ENCODE measurements at places on chromosomes 1 and 21. TPM values are rescaled to one million over a fixed set of nuclear protein-coding genes. Genes with fewer than 3 reads are reported as not detected.

PERM1 gene
- total RNA-seq: not detected

PLEKHN1 gene
- total RNA-seq: not detected

TEKT2 gene
- total RNA-seq: 0.77 TPM

SLC35D1 gene
- total RNA-seq: 12.1 TPM

GNG4 gene
- total RNA-seq: 2.1 TPM

TTC39A gene
- 2.5 TPM for total RNA-seq

OR10J4 gene
- not detected for total RNA-seq

KCND3 gene
- total RNA-seq: 5.0 TPM

C8A gene
- not detected for total RNA-seq

TSPAN2 gene
- 87.6 TPM for total RNA-seq

HIPK1 gene
- total RNA-seq: 92.7 TPM

MTARC2 gene
- total RNA-seq: 8.8 TPM

DNA sequence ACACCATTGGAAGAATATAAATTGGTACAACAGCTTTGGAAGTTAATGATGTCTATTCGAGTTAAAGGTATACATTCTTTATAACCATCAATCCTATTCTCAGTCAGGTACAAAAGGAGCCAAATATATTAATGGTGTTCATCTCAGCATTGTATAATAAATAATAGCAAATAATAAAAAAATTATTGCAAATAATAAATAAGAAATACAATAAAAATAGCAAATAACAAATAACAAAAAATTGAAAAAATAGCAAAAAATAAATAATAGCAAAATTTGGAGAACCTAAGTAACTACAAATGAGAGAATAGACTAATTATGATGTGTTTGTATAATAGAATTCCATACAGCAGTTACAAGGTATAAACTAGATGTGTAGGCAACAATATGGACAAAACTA is 25.6 kb upstream of the NRIP1 start:
- H3K36me3 ChIP-seq: no peaks in the 10 kb centered on the region
- no peaks in the 10 kb centered on the region for H3K27me3 ChIP-seq
- no peak for DNase-seq
- H3K4me3 ChIP-seq: no peak overlapping the region

DNA sequence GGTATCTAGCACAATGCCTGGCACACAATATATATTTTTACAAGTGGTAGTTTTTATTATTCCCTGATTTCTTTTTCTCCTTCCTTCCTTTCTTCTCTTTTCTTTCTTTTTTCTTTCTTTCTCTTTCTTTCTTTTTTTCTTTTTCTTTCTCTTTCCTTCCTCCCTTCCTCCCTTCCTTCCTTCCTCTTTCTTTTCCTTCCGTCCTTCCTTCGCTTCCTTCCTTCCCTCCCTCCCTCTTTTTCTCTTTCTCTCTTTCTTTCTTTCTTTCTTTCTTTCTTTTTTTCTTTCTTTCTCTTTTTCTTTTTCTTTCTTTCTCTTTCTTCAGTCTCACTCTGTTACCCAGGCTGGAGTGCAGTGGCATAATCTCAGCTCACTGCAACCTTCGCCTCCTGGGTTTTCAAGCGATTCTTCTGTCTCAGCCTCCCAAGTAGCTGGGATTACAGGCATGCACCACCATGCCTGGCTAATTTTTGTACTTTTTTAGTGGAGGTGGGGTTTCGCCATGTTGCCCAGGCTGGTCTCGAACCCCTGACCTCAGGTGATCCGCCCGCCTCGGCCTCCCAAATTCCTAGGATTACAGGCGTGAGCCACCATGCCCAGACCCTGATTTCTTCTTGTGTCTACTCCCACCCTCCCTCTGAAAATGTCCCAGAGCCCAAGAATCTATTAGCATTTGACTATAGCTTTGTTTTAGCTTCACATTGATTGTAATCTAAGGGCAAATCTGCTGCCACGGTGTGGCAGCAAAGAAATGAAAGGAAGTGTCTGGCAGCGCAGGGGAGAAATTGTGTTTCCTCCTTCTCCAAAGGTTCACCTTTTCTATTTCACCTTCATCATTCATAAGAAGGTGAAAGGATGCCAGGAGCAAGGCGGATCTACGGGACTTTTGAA is 19.9 kb upstream of the ABCB10 start:
- no peaks in the 10 kb centered on the region for H3K36me3 ChIP-seq
- H3K4me1 ChIP-seq: no peaks in the 10 kb centered on the region
- peak overlapping the region; percentile 21 for H3K27ac ChIP-seq
- H3K4me3 ChIP-seq: no peak overlapping the region
- DNase-seq: no peak
- H3K27me3 ChIP-seq: no peaks in the 10 kb centered on the region

DNA sequence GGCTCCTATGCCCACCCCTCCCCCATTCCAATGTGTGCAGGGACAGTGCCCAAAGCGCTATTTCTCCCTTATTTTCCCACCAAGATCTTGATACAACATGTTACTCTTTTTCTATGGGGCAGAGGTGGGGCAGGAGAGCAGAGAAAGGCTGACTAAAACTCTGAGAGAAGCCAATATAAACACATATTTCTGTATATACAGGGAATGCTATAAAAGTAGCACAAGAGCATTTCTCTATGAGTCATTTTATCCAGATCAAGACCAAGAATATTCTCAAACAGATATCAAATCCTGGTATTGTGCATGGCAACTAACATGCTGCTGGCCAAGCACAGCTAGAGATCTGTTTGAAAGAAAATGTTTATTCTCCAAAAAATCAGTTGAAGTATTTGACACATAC is 7.3 kb downstream of the WDR26 start:
- H3K4me1 ChIP-seq: peaks cover 11% of the 10 kb centered on the region
- H3K27me3 ChIP-seq: no peaks in the 10 kb centered on the region
- no peaks in the 10 kb centered on the region for H3K36me3 ChIP-seq
- DNase-seq: no peak
- H3K4me3 ChIP-seq: no peak overlapping the region
- H3K27ac ChIP-seq: no peak overlapping the region

DNA sequence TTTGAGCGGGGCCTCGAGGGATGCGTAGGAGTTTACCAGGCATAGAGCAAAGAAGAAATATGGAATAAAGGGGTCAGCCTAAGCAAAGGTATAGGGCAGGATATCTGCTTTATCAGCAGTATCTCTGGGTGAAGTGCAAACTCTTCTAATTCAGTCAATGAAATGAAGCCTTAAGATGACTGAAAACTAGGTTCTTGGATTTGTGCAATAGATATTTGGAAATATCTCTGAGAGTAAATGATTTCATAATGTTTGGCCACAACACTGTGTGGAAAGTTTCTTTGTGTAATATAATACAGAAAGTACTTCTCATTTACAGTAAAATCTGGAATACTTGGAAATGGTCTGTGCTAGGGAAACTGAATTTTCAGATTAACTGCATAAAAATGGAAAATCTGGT is 26.1 kb downstream of the KCNJ15 start:
- no peaks in the 10 kb centered on the region for H3K4me1 ChIP-seq
- H3K36me3 ChIP-seq: no peaks in the 10 kb centered on the region

GRCh38 chr21:29523646-29524045 is 224.9 kb downstream of the BACH1 start:
- no peak overlapping the region for H3K4me3 ChIP-seq
- no peaks in the 10 kb centered on the region for H3K4me1 ChIP-seq
- DNase-seq: no peak
- H3K36me3 ChIP-seq: no peaks in the 10 kb centered on the region

- no peak for DNase-seq
- H3K4me1 ChIP-seq: no peaks in the 10 kb centered on the region
- no peak overlapping the region for H3K4me3 ChIP-seq
- no peaks in the 10 kb centered on the region for H3K36me3 ChIP-seq
- H3K27me3 ChIP-seq: no peaks in the 10 kb centered on the region
- no peak overlapping the region for H3K27ac ChIP-seq
These were observed 91.2 kb upstream of the COL24A1 start for GRCh38 chr1:86247597-86248279.

DNA sequence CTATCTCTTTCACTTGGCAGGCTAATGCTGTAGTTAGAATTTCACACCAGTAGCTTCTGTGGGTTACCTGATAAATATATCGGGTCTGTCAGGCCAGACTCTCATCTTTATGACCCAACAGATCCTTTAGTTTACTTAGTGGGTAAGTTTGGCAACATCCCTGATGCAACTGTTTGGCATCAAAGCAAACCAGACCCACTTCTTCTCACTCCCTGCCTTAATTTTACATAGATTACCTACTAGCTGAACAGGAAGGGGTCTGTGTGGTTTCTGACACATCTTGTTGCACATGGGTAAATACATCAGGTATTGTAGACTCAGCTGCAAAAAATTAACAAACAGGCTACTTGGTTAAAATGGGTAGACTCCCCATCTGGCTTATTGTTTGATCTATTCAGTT is 3.2 kb upstream of the GUK1 start:
- H3K4me3 ChIP-seq: no peak overlapping the region
- peaks cover 11% of the 10 kb centered on the region for H3K4me1 ChIP-seq
- no peaks in the 10 kb centered on the region for H3K27me3 ChIP-seq
- no peak overlapping the region for H3K27ac ChIP-seq

DNA sequence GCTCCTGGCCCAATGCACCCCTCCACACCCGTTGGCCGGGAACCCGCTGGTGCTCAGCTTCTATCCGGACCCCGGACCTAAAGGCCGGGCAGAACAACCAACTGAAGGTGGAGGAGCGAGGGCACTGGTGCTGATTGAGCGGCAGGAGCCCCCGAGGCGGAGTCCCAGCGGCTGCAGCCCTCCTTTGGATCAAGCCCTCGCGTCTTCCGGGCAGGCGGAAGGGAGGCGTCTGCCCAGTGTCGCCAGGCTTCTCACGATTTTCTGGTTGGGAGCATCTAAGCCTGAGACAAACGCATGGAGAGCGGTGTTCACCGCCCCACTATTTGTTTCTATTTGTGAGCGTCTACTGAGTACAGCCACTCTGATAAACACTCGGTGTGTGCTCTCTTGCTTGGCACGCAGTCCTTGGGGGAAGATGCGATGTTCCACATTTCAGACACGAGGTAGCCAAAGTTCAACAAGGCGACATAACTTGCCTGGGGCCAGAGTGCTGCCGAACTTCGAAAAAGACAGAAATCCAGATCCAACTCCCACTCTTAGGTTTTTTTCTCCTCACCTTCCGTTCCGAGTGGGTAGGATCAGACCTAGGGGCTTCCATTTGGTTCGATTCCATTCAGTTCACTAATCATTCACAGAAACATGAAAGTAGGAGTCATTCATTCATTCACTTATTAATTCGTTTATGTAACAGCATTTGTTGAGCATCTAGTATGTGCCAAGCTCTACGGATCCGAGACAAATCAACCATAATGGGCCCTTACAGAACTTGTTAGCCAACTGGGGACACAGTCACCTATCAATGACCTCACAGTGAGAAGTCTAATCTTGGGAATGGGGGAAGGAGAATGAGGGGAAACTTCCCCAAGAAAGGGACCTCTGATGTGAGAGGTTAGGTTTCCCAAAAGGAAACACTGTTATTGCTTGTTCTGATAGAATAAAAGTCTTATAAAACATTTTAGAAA is 4.9 kb upstream of the DMRTA2 start:
- DNase-seq: no peak
- peaks cover 90% of the 10 kb centered on the region for H3K27me3 ChIP-seq
- H3K27ac ChIP-seq: no peak overlapping the region
- no peaks in the 10 kb centered on the region for H3K4me1 ChIP-seq

- H3K36me3 ChIP-seq: no peaks in the 10 kb centered on the region
- no peak overlapping the region for H3K4me3 ChIP-seq
These were observed 11.7 kb downstream of the OPTC start for GRCh38 chr1:203505526-203506204.

DNA sequence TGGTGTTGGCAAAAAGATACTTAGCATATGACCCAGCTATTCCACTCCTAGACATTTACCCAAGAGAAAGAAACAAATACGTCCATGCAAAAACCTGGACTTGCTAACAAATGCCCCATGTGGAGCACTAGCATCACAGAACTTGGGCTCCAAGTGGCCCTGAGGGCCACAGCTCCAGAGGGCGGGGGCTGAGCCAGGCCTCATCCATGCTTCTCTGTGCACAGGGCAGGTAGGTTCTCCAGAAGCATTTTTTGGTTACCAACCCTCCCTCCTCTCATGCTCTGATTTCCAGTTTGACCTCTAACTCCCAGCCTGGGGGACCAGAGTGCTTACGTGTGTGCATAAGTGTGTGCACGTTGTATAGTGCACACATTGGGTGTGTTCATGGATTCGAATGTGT is 2.0 kb downstream of the KRTAP12-2 start:
- H3K4me3 ChIP-seq: no peak overlapping the region
- H3K36me3 ChIP-seq: no peaks in the 10 kb centered on the region
- H3K27ac ChIP-seq: no peak overlapping the region
- no peaks in the 10 kb centered on the region for H3K4me1 ChIP-seq

- no peak overlapping the region for H3K27ac ChIP-seq
- peak; percentile 25 for DNase-seq
- H3K4me1 ChIP-seq: no peaks in the 10 kb centered on the region
- H3K4me3 ChIP-seq: no peak overlapping the region
These were observed 520.5 kb downstream of the SMYD3 start for GRCh38 chr1:245986404-245987218.

- no peaks in the 10 kb centered on the region for H3K27me3 ChIP-seq
- no peak for DNase-seq
- no peaks in the 10 kb centered on the region for H3K4me1 ChIP-seq
- no peak overlapping the region for H3K27ac ChIP-seq
- H3K4me3 ChIP-seq: no peak overlapping the region
- H3K36me3 ChIP-seq: no peaks in the 10 kb centered on the region
These were observed 7.2 kb downstream of the FPGT start for GRCh38 chr1:74205266-74205665.

DNA sequence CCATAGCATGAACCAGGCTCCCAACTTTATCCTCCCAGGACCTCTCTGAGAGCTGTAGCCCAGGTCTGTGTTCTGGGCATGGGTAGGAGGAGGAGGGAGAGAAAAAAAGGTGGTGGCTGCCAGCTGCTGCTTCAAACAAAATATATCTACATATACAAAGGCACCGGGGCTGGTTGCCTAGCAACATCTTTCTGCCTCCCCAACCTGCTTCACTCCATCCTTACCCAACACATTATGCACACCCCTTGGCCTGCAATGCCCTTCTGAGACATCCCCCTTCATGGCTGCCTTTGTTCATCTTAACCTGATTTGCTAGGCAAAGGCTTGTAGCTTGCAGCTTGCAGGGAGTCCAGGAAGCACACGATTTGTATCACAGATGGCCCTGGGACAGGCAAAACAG is 27.2 kb upstream of the ATP1A1 start:
- H3K27ac ChIP-seq: no peak overlapping the region
- DNase-seq: no peak
- H3K4me1 ChIP-seq: no peaks in the 10 kb centered on the region
- H3K36me3 ChIP-seq: no peaks in the 10 kb centered on the region
- H3K4me3 ChIP-seq: no peak overlapping the region

Measured in uterus (tissue), 4 donors.